Activated gamma-delta T cell treated with anti-CD3 and anti-CD28 coated beads, Interleukin-2, amount 50 U/mL, for 16 hours (primary cell): ENCODE measurements at places on chromosomes 6 and 20.

GRCh38 chr6:46734867-46735719, at the start of gene PLA2G7:
Gene PLA2G7 (minus strand): TSS chr6:46735375. CDS start chr6:46722891, 12,484 bp downstream.
- no peak for DNase-seq

- DNase-seq: no peak
Observed at GRCh38 chr6:36739947-36740817, 42.6 kb downstream of the RAB44 start.

DNA sequence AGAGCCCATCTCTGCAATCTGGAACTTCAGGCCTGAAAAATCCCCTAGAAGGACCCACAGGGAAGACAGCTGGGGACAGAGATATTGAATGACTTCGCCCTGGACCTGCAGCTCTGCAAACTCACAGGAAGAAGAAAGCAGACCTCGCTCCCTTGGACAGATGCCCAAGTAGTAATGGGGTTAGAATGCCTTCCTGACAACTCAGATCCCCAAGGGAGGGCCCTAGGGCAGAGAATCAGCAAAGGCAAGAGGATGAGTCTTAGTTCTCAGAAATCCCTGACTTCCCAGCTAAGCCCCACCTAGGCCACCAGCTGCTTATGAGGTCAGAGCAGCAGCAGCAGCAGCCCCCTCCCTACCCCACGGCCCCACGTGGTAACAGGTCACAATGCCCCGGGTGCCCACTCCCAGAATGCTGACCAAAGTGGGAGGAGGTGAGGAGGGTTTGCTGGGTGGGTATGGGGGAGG, at the start of gene C20orf141:
Gene C20orf141 (plus strand): TSS at position 401 of the 465 bp plus-strand sequence. CDS start 198 bp downstream, outside the sequence.
- no peak for DNase-seq

- DNase-seq: no peak
Observed at GRCh38 chr6:163974322-163974721, 559.8 kb downstream of the QKI start.

- peak; percentile 76 for DNase-seq
Observed at GRCh38 chr6:128520436-128521281, at the start of gene PTPRK. Gene PTPRK (minus strand): TSS chr6:128520599. CDS start chr6:128520358, 241 bp downstream.

DNA sequence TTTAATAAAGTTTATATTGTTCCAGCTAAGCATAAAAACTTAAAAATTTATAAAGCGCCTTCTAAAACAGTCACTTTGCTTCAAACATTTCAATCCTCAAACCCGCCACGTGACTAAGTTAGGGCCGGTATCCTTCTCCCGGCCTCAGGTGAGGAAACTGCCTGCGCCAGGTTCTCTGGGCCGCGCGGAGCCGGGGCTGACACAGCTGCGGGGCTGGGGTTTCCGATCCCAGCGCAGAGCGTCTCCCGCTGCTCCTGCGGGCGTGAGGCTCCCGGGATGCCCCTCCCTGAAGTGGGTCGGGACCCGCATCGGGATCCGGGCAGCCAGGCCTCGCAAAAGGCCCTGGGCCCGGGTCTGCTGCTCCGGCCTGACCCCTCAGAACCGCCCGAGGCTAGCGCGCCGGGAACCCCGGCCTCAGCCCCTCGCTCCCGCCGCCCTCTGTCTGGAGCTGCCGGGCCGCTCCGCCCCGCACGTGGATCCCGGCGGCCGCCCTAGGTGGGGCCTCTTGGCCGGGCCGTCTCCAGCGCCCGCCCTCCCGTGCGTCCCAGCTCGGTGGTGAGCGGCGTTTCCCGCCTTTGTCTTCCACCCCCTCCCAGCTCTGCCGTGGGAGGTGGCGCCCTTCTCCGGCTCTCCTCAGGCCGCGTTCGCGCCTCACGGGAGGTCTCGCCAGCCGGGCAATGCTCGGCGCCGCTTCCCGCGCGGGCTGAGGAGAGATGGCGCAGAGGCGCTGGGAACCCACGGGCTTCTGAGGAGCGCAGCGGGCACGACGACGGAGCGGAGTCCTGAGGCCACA, 267.9 kb downstream of the DLL1 start:
- no peak for DNase-seq

- no peak for DNase-seq
Observed at GRCh38 chr20:10217721-10218410, 764 bp upstream of the SNAP25 start.

- DNase-seq: no peak
Observed at GRCh38 chr6:123171341-123172115, 175.5 kb downstream of the CLVS2 start.

- no peak for DNase-seq
Observed at GRCh38 chr6:35651244-35651643, 37.5 kb downstream of the FKBP5 start.

DNA sequence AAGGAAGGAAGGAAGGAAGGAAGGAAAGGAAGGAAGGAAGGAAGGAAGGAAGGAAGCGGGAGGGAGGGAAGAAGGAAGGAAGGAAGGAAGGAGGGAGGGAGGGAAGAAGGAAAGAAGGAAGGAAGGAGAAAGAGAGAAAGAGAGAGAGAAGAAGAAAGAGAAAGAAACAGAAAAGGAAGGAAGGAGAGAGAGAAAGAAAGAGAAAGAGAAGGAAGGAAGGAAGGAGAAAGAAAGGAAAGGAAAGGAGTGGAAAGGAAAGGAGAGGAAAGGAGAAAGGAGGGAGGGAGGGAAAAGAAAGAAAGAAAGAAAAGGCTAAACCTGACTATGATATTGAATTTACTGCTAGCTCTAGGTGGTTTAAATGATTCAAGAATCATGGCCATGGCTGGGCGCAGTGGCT, 5.3 kb upstream of the ASIP start:
- no peak for DNase-seq

GRCh38 chr6:47353871-47354270, 44.2 kb upstream of the TNFRSF21 start:
- no peak for DNase-seq

GRCh38 chr6:50699051-50699775, 14.1 kb upstream of the TFAP2D start:
- DNase-seq: no peak

GRCh38 chr6:33306356-33306755, 7.5 kb downstream of the TAPBP start:
- DNase-seq: no peak

- DNase-seq: no peak
Observed at GRCh38 chr20:46694484-46694883, 5.2 kb upstream of the TP53RK start.

- DNase-seq: no peak
Observed at GRCh38 chr6:129276986-129277385, 394.0 kb downstream of the LAMA2 start.

DNA sequence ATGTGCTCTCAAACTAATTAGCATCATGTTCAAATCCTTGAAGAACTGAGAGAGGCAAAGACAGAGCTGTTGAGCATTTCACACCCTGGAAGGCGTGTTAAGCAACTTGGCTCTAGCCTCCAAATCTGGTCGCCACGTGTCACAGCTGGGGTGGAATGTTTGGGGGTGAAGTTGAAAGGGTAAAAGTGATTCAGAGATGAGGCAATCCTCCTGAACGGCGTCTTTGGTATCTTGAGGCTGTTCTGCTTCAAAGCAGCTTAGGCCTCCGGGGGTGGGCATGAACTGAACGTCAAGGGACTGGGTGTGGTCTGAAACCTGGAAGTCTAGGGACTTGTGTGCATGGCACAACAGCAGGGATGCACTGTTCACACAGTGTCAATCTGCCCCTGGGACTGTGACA, 62.3 kb downstream of the TRAM2 start:
- DNase-seq: no peak

DNA sequence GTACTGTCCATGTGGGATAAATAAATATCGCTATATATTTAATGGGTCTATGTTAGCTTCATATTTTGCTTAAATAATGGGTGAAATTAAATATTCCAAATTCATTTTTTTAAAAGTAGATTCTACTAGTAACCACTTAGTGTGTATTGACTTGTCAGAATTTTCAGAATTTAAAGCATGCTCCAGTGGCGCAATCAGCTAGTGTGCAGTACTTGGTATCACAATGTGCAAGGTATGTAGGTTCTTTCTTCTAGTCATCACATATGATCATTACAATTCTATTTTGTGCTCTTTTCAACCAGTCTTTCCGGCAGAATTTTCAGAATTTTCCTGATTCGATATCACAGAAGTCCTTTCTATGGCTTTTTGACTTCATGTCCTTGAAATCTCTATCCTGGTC, 32.6 kb downstream of the PDE7B start:
- DNase-seq: no peak

- no peak for DNase-seq
Observed at GRCh38 chr6:108132863-108133262, 33.0 kb upstream of the NR2E1 start.

GRCh38 chr6:115485400-115485799, 575.3 kb downstream of the FRK start:
- DNase-seq: no peak

GRCh38 chr20:20649945-20650344, 62.5 kb downstream of the RALGAPA2 start:
- no peak for DNase-seq

- DNase-seq: no peak
Observed at GRCh38 chr20:45258259-45258658, 3.9 kb upstream of the SLPI start.

GRCh38 chr6:39188571-39188970, 40.7 kb downstream of the KCNK5 start:
- DNase-seq: no peak

DNA sequence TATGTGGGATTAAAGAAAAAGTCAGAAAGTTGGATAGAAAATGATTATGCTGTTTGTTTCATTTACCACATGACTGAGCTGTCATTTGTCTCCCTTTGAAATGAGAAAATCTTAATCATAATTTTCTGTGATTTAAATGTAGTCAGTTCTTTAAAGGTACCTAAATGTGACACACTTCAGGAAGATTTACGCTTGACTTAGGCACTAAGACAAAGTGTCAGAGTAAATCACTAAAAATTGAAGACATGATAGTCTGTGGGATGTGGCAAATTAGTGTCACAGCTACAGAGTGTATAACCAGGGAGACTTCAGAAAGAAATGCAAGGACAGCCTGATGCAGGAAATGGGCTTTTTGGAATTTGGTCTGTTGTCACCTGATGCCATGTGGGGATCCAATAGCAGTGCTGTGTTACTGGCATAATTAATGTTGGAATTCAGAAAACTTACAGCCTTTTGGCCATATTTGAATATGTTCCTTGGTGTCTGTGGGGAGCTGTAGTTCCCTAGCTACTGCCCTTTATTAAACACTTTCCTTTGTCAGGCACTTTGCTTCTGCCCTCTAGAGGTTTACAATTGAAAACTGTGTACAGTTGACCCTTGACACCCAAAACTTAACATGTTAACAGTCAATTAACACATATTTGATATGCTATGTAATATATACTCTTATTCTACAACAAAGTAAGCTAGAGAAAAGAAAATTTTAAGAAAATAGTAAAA, 493.8 kb downstream of the UTRN start:
- DNase-seq: no peak

- no peak for DNase-seq
Observed at GRCh38 chr6:87027021-87027420, 67.9 kb downstream of the CGA start.

DNA sequence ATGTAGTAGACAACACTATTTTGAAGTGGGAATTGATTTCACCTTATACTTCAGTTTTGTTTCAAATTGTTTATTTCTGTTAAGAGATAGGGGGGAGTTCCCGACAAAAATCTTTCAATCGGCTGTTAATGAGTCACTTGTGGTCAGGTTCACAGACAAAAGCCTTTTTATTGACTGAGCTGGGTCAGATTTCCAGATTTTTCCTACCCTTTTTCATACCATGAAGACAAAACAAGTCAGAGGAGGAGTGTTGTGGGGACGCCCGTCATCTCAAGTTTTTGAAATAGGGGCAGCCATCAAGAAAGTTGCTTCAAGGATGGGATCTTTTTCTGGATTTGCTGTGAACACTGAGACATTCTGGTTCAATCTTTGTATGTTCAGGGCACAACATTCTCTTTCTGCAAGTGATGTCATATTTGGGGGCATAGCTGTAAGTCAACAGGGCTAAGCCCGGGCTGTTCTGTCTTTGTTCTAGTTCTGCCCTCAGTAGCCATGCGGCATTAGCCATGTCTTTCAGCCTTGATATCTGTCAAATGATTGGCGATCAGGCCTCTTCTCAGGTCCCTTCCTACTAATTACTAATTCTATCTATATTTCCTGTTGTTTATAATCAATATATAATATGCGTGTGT, 496.0 kb upstream of the MARCKS start:
- DNase-seq: no peak

DNA sequence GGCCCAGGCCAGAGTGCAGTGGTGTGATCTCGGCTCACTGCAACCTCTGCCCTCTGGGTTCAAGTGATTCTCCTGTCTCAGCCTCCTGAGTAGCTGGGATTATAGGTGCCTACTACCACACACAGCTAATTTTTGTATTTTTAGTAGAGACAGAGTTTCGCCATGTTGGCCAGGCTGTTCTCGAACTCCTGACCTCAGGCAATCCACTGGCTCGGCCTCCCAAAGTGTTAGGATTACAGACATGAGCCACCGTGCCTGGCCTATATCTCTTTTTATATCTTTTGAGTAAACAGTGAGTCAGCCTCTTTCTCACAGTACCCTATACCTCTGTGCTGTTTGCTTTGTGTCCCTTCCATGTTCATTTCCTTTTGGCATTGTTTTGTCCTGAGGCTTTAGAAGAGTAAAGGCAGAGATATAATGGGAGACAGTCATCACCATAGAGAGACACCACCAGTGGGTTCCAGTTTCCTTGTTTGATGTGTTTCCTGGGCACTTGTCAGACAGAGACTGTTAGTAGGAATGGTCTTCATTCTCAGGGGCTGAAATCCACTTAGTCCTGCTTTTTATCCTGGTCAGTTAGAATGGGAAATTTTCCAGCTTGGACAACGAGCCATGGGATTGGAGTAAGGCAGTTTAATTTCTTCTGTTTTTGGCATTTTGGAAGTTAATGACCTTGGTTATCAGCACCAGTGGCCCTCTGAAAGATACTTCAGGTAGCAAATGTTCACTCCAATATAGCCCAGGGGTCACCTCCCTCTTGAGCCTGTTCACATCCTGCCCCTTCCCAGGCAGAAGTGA, 32.2 kb upstream of the ASXL1 start:
- no peak for DNase-seq
